Stimulated activated CD8-positive, alpha-beta memory T cell treated with anti-CD3 and anti-CD28 coated beads, Interleukin-2, amount 100 ng/mL, for 1 hour (primary cell): ENCODE measurements at places on chromosomes 11 and 22.

DNA sequence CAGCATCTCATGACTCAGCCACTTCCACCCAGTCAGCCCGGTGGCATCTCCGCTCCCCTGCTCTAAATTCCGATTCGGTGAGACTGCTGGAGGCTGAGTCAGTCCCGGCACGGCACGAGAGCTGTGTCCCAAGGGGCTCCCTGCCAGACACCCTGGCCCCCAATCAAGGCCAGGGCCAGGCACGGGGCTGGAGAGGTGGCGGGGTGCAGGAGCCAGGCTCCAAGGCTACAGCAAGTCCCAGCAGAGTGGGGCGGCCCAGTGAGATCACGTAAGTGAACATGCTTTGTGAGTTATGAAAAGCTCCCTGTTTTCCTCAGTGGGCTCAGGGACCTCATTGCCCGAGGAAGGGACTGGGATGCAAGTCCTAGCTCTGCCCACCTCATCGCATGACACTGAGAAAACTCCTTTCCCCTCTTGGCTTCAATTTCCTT, 3.0 kb downstream of the C11orf68 start:
- DNase-seq: no peak

- DNase-seq: no peak
Measured at GRCh38 chr11:29127461-29127860, 889.4 kb downstream of the KCNA4 start.

- DNase-seq: no peak
Measured at GRCh38 chr11:46270684-46271083, 6.8 kb upstream of the CREB3L1 start.

DNA sequence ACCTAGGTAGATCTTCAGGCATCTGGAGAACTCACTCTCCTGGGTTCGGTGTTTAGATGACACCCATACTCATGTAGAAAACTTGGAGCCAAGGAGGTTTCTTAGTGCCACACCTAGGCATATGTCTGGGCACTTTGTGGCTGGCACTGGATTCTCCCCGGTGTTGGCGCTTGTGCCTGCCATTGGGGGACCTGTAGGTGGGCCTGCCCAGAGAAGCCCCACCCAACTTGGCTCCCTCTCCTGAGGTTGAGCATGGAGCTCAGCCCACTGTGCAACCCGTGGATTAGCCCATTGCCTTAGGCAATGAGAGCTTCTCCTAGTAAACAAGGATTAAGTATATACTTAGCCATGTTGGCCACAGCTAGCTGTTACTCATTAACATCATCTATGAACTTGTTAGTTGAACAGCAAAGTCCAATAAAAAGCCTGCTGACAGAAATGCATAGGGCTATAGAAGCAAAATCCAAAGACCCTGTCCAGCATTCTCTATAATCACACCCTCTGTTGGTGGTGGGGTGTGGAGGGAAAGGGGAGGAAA, 335.5 kb upstream of the CHORDC1 start:
- no peak for DNase-seq

DNA sequence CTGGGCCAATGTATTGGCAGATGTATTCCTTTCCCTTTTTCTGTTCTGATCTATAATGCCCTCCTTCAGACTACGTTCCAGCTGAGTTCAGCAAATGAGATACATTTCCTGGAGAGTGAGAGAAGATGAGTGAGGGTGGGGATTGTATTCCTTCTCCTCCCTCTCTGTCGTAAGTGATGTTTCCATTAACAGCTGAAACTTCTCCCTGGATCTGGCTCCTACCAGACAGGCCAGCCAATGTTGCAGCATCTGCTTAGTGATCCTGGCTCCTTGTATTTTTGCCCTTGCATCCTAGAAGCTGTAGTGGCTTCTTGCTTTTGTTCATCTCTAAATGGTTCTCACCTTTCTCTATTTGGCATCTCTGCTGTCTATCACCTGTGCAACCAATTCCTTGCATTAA, 48.2 kb upstream of the MTMR2 start:
- no peak for DNase-seq

DNA sequence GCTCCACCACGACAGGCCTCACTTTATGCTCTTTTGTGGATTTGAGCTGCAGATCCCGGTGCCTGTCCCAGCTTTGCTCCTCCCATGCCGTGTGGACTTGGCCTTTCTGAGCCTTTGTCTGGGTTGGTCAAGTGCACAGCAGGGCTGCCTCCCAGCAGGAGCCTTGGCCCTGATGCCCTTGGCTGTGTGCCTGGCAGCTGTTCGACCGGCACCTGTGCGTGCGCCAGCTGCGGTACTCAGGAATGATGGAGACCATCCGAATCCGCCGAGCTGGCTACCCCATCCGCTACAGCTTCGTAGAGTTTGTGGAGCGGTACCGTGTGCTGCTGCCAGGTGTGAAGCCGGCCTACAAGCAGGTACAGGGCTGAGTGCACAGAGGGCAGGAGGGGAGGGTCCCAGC, 46.5 kb downstream of the MYO7A start:
- no peak for DNase-seq

- no peak for DNase-seq
Measured at GRCh38 chr22:43174941-43175531, 11.9 kb downstream of the TTLL12 start.

DNA sequence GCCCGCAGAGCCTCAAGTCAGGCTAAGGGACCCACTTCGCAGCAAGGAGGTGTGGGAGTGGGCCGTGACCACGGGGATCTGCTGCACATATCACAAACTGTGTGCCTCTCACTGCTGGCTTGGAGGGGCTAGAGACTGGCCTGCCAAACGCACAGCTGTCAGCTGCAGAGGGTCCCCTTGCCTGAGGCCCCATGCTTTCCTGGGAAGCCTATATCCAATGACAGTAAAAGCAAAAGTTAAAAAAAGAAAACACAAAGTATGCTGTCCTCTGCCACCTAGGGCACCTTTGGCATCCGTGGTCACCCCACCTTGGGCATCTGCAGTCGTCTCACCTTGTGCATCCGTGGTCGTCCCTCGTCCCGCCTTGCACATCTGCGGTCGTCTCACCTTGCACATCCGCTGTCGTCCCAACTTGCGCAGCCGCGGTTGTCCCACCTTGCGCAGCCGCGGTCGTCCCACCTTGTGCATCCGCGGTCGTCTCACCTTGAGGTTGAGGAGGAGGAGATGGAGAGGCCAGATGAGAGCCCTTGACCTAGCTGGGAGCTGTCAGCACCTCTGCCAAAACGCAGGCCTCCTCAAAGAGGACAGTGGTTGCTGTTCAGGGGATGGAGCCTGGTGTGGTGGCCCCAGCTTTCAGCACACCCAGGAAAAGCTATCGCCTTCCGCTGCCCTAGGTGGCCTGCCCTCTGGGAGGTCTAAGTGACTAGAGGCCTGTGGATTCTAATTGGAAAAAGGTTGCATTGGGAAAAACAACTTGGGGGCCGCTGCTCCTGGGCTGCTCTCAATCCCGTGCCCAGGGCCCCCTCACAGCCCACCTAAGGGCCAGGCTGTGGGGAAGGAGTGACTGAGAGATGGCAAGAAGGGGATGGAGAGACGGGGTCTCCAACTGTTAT, 90.5 kb downstream of the MYEOV start:
- DNase-seq: no peak

- DNase-seq: no peak
Measured at GRCh38 chr22:25777870-25778269, 35.9 kb downstream of the MYO18B start.

DNA sequence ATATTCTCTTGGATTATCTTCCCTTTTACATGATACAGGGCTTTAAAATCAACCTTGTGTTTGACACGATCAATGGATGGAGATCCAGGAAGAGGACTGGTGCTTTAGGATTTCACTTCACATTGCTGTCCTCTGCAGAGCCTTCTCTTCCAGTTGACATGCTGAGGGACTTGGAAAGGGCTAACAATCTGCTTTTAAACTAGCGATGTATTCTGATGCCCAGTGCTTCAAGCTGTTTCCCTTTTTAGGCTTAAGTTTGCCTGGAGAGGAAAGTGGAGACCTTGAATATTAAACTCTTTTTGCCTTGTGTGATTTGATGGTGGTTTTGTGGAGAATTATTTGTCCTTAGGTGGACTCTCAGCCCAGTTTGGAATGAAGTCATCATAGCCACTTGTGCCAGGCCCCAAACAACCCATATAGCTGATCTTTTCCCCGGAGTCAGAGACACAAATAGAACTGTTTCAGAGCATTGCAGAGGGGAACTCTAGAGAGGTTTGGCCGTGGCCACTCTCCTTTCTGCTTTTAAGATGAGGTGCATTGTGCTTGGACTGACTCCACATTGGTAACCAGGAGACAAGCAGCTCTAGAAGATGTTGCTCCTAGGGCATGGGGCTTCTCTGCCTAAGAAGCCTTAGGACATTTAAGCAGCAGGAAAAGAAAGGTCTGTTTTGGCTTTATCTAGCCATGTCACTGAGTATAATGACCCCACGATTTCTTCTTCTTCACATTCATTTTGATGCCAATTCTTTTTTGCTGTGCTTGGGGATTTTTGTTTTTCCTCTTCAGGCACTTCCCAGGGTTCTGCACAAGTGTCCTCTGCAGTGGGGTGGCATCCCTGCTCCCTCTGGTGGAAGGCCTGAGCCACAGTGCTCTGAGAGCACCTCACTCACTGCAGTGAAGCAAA, 152.8 kb downstream of the NCAM1 start:
- no peak for DNase-seq

GRCh38 chr11:122517403-122518379, 137.8 kb upstream of the UBASH3B start:
- no peak for DNase-seq

DNA sequence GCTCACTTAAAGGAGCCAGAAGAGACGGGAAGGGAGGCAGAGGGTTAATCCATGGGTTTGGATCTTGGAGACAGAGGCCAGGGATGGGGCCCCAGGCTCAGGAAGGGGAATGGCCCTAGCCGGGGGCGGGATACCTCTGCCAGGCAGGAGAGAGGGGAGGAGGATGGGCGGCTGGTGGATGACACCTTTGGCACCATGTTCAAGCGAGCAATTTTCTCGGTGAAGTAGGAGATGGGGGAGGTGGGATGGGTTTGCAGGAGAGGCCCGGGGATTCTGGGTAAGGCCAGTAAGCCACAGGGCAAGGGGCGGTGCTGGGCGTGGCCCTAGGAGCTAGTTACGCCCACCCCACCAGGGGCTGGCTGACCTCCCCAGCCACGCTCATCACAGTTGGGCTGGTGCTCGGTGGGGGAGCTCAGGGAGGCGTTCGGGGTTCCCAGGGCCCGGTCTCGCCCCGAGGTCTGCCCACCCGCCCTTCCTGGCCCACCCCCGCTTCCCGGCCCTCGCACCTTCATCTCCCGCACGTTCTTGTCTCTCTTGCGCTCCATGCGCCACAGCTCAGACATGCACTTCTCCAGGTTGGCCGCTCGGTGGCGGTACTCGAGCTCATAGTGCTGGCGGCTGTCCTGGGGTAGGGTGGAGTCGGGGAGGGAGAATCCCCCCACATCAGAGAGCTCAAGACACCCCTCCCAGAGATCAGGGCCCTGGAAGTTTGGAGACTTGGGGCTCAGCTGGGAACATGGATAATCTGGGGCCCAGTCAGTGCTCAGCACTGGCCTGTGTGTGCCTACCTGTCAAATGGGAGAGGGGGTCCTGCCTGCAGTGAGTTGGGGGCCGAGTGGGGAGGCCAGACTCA, 12.7 kb downstream of the BAIAP2L2 start:
- no peak for DNase-seq

GRCh38 chr11:82733444-82734119, at the start of gene FAM181B:
Gene FAM181B (minus strand): TSS chr11:82733864. CDS start chr11:82733729, 135 bp downstream.
- DNase-seq: no peak

DNA sequence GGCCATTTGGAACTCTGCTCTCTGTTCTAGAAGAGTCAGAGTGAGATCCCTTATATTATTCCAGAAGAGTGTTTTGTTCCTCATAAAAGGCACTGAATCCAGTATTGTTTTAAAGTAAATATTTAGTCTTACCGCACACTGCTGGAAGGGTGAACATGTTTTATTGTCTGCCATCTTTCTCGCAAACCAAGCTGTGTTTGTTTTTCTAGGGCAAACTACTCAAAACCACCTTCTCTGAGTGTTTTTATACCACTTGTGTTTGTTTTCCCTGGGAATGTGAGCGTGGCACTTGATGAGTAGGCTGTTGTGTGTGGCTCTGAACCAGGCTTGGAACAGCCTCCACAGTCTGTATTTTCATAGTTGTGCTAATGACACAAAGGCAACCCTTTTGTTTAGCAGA, 89.8 kb downstream of the DBX1 start:
- DNase-seq: no peak

DNA sequence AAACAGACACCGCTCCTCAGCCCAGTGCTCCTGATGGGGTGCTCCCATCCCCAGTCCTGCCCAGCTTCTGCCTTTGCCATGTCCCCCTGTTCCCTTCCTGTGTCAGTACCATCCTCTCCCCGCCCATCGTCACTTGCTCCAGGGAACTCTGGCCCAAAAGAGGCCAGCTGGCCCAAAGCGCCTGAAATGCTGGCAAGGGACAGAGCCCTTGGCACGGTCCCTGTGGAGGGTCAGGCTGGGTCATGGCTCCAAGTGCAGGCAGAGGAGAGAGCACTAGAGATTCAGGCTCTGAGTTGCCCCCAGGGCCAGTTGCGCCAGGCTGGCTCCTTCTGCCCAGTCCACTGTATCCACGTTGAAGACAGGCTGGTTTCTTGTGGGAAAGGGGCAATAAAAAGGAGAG, 8.4 kb upstream of the HDHD5 start:
- no peak for DNase-seq

GRCh38 chr11:94796863-94797262, 28.7 kb downstream of the AMOTL1 start:
- DNase-seq: no peak

DNA sequence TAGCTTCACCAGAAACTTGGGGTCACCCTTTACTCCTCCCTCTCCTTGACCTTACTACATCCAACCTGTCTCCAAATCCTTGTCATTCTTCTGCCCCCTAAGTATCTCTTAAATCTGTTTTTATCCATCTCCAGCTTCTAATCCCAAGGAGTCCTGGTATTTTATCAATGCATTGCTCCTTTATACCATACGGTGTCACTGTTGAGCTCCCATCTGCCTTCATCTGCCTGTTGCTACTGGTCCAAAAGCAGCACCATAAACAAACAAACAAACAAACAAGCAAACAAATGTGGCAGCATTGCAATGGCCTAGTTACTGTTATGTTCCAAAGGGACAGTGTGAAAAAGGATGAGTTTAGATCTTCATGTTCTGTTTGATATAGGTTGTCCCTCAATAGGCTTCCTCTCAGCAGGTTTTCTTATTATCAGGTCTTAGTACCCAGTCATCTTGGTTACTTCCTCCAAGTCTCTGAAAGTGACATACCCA, 34.2 kb downstream of the DNHD1 start:
- no peak for DNase-seq

- no peak for DNase-seq
Measured at GRCh38 chr11:60914633-60915247, 782 bp downstream of the TMEM109 start.
